ENCODE measurements at places on chromosomes 5 and 9.
A peak's percentile ranks its signal among the peaks of the same experiment; 100 is the strongest.

GRCh38 chr5:141326088-141326854, 4.0 kb upstream of the PCDHGA1 start:
- peak; percentile 74 for DNase-seq

DNA sequence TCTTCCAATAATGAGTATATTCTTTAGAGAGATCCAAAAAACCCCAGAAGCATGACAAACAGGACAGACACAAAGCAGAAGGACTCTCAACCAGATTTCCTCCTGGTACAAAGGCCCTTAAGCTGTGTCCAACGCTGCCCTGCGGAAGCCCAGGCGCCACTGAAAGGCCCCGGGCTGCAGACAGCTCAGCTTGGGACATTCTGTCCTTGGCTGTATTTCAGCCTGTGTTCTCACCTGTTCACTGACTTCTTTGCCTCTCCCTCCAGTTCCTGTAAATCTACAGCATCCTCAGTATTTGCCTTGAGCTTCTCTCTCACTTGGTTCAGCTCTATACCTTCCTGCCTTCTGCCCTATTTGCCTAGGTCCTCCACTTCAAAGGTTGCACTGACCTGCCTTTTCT, 96.5 kb downstream of the SH3TC2 start:
- DNase-seq: no peak

DNA sequence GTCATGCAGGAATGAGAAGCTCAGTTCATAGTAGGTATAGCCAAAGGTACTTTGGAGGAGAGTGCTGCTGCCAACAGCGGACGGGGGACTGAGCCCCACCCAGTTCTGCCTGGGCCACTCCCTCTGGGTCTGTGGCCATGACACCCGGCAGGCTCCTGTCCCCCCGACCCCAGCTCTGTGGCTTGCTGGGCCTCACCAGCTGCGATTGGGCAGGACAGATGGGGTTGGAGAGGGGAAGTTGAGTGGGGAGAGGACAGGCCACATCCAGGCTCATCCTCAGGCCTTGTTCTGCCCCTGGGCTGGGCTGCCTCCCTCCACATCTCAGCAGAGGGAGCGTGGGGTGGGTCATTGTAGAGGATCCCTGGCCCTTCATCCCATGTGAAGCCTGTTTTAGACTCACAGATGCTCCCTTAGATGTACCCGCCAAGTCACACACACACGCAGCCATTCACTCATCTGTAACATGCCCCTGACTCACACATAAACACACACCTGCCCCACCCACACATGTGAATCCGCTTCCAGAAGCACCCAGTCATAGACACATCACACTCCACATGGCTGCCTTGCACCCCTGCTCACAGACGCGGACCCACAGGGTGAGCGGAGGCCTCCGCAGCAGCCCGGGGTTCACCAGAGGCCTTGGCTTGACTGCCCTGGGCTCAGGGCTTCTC, 48.8 kb downstream of the NTNG2 start:
- DNase-seq: no peak

GRCh38 chr9:22112870-22113821, 104.0 kb upstream of the CDKN2B start:
- DNase-seq: no peak

DNA sequence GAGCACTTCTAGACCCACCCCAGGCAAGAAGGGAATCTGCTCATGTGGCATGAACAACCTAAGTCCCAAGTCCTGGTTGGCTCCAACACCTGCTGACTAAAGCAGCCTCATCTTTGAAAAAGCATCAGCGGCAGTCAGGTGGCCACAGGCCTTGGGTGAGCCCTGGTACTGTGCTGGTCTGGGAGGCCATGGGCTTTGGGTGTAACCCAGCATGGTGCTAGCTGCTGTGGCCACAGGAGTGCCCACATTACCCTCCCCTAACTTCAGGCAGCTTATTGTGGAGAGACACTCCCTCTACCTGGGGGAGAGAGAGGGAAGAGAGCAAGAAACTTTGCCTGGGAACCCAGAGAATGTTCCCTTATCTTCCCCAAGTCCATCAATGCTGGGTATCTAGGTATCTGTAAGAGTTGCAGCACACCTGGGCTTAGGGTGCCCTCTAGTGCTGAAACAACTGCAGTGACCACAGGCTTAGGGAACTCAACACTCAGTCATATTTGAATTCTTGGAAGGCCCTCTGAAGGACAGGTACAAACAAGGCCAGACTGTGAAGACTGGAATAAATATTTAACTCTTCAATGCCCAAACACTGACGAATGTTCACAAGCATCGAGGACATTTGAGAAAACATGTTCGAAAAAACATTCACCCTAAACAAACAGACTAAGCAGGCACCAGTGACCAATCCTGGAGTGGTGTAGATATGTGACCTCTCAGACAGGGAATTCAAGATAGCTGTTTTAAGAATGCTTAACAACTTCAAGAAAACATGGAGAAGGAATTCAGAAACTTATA, 69.9 kb upstream of the OR2K2 start:
- peak; percentile 4 for DNase-seq

- DNase-seq: peak; percentile 53
Measured at GRCh38 chr5:56692359-56693219, 122.8 kb upstream of the MAP3K1 start.

GRCh38 chr5:144794922-144795321, 624.2 kb downstream of the KCTD16 start:
- no peak for DNase-seq

DNA sequence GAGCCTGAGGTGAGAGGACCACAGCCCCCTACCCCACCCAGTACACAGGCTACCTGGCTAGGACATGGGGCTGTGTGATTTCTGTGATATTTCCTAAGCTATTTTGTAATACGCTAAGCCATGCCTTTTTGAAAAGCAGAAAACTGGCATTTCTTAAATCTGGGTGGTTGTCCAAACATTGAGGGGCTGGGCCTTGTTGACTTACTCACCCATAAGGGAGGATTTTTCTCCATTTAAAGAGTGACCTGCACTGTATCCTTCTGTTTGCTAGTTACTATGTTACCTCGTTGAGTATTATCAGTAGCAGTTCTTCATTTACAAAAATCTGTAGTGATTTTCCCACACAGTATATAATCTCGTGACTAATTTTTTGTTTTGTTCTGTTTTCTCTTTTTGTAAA, 117.5 kb upstream of the OTULINL start:
- DNase-seq: no peak

DNA sequence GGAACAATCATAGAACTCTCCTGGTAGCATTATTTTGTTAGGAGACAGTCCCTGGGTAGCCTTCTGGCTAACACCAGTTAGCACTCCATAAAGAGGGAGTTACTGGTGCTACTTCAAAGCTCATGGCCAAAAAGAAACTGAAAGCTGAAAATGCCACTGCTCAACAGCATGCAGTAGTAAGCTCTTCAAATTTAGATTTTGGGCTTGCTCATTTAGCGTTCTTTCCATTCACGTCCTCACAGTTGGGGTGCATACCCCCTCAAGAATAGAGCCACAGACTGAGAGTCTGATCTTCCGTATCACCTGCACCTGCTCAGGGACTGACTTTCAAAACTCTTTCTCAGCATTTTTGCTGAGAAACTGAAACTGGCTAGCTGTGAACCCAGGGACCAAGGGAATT, 24.7 kb downstream of the NTRK2 start:
- no peak for DNase-seq

DNA sequence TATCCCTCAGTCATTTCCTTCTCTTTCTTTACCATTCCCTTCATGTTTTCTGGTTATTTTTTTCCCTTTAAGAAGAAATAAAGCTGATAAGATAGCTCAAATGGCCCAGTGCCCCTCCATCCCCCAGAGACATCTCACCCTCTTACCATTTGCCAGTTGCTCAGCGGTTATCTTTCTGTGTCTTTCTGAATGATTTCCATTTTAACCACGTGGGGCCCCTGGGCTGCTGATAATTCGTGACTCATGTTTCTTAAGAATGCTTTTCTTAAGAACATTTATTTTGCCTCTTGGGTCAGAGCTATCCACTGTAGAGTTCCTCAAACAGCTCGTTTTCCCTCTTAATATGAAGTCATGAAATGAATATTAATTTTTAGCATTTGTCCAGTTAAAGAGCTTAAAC, 147.8 kb downstream of the MAST4 start:
- DNase-seq: no peak

- DNase-seq: no peak
Measured at GRCh38 chr9:110638381-110638954, 30.1 kb upstream of the MUSK start.
